ENCODE measurements at places on chromosomes 13 and 19.
A peak's percentile ranks its signal among the peaks of the same experiment; 100 is the strongest.

DNA sequence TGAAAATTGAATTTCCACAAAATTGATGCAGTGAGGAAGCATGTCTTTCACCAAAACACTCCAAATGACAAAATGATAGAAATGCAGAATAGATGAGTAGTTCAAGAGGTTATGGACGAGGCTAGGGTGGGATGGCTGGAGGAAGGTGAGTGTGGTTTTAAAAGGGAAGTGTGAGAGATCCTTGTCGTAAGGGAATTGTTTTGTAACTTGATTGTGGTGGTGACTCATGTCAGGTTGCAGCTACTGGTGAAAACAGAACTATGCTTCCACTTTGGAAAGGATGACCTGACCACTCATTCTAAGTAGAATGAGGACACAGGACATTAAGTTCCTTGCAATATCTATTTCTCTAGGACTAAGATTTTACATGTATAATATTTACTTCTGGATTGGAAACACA, 345.7 kb downstream of the MTUS2 start:
- DNase-seq: no peak

GRCh38 chr19:7744199-7744786, 3.0 kb downstream of the CD209 start:
- no peak for DNase-seq

- DNase-seq: no peak
These were observed 51.4 kb upstream of the ITM2B start for GRCh38 chr13:48181482-48182145.

GRCh38 chr13:109704771-109705635, 81.4 kb downstream of the IRS2 start:
- DNase-seq: no peak

- no peak for DNase-seq
These were observed 22.5 kb downstream of the C19orf44 start for GRCh38 chr19:16518483-16519229.

GRCh38 chr13:94342436-94343242, 136.8 kb downstream of the DCT start:
- no peak for DNase-seq

DNA sequence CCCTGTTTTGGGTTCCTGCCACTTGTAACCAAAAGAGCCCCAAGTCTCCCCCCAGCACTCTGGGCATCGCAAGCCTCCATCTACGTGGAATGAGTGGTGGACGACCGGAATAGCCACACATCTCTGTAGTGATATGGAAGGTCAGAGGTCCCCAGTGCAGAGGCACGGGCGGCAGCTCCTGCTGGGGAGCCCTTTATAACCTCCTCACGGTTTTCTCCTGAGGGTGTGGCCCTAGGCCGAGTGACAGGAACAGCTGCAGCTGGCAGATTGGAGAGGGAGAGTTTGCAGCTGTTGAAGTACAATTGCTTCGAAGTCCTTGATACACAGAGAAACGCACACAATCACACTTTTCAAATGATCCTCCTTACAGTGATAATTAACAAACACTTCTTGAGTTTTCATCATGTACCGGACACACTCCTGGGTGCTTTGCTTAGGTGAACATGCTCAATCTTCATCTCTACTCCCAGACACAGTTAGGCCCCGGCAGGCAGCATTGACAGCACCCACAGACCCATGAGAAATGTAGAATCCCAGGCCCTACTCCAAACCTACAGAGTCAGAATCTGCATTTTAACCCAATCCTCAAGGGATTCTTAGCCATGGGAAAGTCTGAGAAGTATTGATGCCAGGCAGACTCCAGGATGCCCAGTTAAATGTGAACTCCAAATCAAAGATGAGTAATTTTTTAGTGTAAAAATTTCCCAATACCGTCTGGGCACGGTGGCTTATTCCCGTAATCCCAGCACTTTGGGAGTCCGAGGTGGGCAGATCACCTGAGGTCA, 4.9 kb upstream of the ZNF787 start:
- DNase-seq: no peak

DNA sequence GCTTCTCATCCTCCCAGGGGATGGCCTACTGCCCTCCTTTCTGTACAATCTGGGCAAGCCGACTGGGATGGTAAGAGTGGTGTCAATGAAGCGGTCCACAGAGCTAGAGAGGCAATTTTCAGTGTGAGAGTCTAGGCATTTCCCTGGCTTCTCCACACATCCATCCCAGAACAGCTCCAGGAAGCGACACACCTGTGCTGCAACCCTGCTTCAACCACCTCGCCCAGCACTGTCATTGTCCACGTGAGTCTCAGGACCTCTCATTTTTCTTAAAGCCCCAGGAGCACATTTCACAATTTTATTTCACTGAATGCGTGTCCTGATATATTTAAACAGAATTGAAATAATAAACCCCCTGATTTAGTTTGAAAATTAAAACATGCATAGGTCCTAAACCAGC, 15.5 kb upstream of the UBL3 start:
- no peak for DNase-seq

GRCh38 chr19:39212375-39212742, 8.3 kb upstream of the SYCN start:
- DNase-seq: peak; percentile 34

DNA sequence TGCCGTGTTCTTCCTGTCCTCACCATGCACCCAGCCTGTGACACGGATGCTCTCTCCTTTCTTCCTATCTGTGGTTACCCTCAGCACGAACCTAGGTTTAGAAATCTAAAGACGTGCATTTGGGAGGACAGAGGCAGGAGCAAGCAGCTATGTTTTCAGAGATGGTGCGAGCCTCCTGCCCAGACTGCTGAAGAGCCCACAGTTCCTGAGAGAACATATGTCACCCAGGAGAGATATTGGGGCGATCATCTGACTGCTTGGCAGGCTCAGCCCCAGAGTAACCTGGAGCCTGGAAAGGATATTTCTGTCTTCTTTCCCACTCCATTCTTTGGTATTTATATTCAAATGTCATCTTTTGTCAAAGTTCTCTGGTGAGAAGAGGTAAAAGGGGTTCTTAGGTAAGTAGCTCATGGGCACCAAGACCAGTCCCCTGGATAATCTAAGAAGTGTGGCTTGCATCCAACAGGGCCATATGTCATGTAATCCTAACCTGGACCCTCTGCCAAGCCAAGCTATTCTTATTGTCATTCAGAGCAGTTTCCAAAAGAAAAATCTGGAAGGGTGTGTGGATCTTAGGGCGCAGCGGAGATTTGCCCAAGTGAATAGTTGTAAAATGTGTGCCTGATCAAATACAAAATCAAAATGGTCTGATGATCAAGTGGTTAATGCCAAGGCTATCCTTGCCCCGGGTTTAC, 59.5 kb downstream of the FGF9 start:
- DNase-seq: no peak

- DNase-seq: no peak
These were observed 107.0 kb downstream of the ZIC5 start for GRCh38 chr13:99864627-99864990.

DNA sequence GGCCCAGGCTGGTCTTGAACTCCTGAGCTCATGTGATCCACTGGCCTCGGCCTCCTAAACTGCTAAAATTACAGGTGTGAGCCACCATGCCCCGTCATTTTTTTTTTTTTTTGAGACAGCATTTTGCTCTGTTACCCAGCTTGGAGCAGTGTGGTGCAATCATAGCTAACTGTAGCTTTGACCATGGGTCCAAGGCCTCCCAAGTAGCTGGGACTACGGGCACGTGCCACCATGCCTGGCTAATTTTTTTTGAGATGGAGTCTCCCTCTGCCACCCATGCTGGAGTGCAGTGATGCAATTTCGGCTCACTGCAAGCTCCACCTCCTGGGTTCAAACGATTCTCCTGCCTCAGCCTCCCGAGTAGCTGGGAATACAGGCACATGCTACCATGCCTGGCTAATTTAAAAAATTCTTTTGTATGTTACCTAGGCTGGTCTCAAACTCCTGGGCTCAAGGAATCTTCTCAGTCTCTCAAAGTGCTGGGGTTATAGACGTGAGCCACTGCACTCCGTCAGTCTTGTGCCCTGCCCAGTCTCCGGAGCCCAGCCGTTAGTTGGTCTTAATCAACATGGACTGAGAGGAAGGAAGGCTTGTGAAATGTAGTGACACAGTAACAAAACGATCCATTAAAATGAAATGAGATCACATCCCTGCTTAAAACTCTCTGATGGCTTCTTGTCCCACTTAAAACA, 1.4 kb upstream of the LRG1 start:
- no peak for DNase-seq

DNA sequence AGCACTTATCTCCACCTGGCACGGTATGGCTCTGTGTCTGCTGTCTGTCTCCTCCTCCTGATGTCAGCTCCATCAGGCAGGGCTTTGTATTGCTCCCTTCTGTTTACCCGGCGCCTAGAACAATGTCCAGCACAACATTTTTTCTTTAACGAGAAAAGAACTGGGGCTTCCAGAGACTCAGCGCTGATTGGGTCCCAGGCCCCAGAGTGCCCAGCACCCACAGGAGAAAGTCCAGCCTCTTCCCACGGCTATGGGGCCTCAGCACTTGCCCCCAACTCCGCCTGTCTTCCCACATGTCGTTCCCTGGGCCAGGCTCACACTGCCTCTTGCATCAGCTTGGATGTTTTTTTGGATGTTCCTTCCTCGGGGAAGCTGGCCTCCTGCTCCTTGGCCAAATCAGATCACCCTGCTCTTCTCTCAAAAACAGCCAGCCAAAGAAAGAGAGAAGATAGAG, 6.9 kb downstream of the MYPOP start:
- no peak for DNase-seq

GRCh38 chr13:90403330-90404082, 944.0 kb upstream of the MIR17HG start:
- no peak for DNase-seq

DNA sequence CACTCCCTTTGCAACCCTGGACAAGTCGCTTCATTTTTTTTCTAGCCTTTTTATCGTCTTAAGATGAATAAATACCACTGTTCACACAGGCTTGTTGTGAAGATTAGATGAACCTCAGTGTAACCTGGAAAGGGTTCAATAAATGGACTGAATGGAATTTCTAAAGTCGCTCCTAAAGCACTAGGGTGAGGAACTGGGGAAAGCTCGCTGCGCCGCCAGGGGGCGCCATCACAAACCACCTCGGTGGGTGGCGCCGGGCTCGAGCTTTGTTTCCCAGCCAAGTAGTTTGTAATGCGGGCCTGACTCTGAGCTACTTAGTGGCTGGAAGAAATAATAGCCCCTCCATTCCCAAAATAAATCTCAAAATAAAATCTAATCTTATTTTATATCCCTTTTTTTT, 2.2 kb upstream of the CEACAM6 start:
- DNase-seq: peak; percentile 45
